ENCODE measurements at places on chromosomes 16 and 17.

- DNase-seq: no peak
Measured at GRCh38 chr17:57943140-57943539, 12.1 kb downstream of the CUEDC1 start.

GRCh38 chr17:66715745-66716156 lies 119.2 kb upstream of the CACNG5 start:
- peak; percentile 77 for DNase-seq

DNA sequence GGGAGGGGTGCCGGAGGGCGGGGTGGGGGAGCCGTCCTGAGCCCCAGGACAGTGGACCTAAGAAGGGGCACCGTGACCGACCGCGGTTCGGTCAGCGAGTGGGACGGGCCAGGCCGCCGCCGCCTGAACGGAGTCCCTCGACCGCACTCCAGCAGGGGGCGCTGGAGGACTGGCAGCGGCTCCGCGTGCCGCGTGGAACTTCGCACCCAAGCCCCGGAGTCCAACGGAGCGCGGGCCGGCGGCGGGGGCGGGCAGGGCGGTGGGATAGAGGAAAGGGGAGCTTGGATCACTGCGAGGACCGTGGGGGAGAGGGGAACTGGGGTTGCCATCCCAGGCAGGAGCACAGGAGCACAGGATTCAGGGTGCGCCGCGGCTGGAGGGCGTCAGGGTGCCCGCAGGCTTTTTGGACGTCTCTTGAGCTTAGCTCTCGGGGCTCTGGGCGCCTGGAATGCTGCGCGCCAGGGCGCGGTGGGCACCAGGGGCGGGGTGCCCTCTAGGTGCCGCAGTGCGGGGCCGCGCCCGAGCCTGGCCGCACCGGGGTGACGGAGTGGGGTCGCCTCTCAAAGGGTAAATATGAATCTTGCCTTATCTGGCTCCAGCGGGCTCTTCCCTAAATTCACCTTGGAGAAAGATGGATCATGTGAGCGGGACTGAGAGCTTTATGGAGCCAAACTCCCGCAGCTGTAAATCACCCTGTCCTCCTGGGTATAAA lies 379 bp upstream of the OTOP2 start:
- peak; percentile 50 for DNase-seq

DNA sequence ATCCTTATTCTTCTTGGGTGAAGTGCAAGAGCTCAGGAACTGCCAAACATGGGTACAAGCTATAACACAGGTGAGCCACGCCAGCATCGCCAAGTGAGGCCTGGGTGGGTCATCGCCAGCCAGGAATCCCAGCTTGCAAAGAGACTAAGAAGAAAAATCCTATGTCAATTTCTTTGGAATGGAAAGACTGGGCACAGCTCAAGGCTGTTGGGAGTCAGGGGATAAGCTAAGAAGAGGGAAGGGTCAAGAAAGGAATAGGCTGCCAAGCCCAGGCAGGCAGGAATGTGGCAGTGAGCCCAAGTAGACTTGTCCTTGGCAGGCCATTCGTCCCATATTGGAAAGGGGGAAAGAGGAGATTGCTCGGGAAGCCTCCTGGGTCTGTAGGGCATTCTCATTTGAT lies 191.4 kb upstream of the CDH5 start:
- DNase-seq: no peak

DNA sequence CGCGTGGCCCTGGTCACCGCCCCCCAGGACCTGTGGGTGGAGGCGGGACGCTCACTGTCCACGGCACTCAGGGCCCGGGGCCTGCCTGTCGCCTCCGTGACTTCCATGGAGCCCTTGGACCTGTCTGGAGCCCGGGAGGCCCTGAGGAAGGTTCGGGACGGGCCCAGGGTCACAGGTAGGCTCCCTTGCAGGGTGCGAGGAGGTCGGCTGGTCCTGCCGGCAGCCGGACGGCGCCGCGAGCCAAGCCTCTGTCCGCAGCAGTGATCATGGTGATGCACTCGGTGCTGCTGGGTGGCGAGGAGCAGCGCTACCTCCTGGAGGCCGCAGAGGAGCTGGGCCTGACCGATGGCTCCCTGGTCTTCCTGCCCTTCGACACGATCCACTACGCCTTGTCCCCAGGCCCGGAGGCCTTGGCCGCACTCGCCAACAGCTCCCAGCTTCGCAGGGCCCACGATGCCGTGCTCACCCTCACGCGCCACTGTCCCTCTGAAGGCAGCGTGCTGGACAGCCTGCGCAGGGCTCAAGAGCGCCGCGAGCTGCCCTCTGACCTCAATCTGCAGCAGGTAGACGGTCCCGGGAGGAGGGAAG lies 1.3 kb downstream of the GUCY2D start:
- DNase-seq: no peak

DNA sequence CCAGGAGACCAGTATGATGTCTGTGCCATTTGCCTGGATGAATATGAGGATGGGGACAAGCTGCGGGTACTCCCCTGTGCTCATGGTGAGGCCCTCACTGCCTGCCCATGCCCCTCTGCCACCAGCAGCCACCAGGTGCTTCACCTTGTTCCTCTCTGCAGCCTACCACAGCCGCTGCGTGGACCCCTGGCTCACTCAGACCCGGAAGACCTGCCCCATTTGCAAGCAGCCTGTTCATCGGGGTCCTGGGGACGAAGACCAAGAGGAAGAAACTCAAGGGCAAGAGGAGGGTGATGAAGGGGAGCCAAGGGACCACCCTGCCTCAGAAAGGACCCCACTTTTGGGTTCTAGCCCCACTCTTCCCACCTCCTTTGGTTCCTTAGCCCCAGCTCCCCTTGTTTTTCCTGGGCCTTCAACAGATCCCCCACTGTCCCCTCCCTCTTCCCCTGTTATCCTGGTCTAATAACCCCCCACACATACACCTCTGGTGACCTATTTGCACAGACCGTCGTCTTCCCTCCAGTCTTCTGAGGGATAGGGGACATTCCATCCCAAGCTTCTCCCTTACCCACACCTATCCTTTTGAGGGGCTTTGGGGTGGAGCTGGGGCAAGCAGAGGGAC lies 3.7 kb downstream of the PFN1 start:
- no peak for DNase-seq
